Left cardiac atrium (tissue), 4 donors: ENCODE measurements at places on chromosomes 13 and 19. TPM values are rescaled to one million over a fixed set of nuclear protein-coding genes. Genes with fewer than 3 reads are reported as not detected.

DNA sequence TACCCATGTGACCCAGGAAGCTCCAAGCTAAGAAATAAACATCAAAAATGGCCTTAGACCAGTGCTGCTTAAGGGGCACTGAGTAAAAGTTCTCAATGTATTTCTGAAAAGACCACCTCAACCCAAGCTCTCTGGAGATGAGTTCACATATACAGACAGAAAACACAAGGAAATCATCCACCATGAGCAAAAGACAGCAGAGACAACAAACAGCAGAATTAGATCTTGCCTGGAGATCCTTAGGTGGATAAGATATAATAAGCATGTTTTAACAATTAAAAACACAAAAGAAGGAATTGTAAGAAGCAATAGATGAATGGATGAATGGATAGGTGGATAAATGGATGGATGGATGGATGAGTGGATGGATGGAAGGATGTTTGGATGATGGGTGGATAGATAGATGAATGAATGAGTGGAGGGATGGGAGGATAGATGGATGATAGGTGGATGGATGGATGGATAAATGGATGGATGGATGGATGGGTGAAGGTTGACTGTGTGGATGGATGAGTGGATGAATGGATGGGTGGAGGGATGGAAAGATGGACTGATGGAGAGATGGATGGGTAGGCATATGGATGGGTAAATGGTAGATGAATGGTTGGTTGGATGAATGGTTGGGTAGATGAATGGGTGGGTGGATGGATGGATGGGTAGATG is 9.6 kb upstream of the NMRK2 start:
- DNase-seq: no peak

Gene LRRC4B
- total RNA-seq: 1.4 TPM

GRCh38 chr13:50850445-50850844 is 7.0 kb upstream of the DLEU7 start:
- no peak for DNase-seq

- DNase-seq: no peak
These were observed 2.5 kb downstream of the RPS9 start for GRCh38 chr19:54203151-54203611.
